Caki2 (cell line): ENCODE measurements at places on chromosomes 13 and 19.

DNA sequence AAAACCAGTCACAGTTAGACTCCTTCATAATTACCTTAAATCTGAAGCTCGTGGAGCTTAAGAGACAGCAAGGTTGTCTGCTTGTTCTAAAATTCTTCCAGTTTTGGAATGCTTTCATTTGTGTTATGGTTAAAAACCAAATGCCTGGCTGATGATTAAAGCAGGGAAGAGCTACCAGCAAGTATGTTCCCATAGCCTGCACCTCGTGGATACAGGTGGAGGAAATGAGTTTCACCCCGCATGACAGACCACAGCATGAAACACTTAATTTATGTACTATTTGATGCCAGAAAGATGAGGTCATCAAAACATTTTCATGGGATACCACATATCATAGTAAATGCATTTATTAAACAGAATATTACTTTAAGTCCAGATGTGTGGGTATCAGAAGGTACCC lies 416 bp upstream of the DOCK9 start:
- DNase-seq = no peak

GRCh38 chr13:114097893-114098688 lies 34.3 kb downstream of the RASA3 start:
- DNase-seq = no peak

DNA sequence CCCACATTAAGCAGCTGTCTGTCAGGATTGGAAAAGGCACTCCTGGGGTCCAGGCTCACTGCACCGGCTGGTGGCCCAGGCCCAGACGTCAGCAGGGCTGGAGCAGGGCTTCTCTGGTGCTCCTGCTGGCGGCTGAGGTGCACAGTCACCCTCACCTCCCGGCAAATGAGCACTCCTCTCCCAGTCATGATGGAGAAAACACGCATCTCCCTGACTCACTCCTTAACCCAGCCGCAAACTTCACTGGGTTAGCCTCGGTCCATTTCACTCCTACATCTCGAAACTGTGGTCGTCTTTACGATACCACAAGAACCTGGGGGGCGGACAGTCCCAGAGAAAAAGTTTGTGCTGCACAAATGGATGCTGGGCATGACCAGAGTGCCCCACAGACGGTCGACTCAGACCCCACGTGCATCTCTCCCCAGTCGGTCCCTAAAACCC lies 3.3 kb upstream of the RASA3 start:
- no peak for DNase-seq

- DNase-seq = no peak
These were observed 73.2 kb upstream of the KLF5 start for GRCh38 chr13:72985610-72986009.

DNA sequence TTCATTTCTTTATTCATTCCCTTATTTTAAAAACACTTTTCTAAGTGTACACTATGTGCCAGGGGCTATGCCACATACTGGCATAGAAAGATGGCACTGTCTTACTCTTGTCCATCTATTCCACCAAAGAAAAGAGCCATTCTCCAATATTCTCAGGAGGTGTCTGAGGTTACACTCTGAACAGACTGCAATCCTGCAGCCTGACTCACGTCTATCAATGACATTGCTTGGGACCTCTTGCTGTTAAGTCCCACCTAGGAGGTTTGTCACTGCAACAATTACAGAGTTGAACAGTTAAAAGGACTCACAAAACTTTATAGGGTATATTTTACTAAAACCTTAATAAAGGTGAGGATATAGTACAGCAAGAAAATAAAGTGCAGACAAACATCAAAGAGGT lies 512.9 kb upstream of the HTR2A start:
- DNase-seq = no peak
